ENCODE measurements at places on chromosomes 1 and 21. TPM values are rescaled to one million over a fixed set of nuclear protein-coding genes. Genes with fewer than 3 reads are reported as not detected.

The OLIG2 gene
- total RNA-seq: not detected

The LCA5L gene
- total RNA-seq: 0.17 TPM

The RPE65 gene
- total RNA-seq: not detected

The KRTCAP2 gene
- 77.8 TPM for total RNA-seq

GRCh38 chr1:154726443-154726842 lies 118.5 kb upstream of the ADAR start:
- H3K27me3 ChIP-seq: no peaks in the 10 kb centered on the region
- peaks cover 2% of the 10 kb centered on the region for H3K4me1 ChIP-seq
- H3K27ac ChIP-seq: no peak overlapping the region
- no peak overlapping the region for H3K4me3 ChIP-seq
- no peak for DNase-seq

DNA sequence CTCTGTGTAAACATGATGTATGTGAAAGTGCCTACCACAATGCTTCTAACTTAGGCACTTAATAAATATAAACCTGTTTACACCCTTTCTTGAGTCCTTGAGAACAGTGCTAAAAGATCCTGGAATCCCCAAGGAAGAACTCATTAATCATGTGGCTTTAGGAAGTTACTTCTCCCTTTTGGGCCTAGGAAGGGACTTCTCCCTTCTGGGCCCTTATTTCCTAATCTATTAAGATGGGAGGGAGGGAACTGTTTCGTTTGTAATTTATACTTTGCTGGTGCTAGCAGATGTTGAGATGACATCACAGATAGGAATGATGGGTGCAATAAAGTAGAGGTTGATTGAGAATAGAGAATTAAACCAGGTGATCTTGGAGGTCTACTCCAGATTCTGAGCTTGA lies 1.2 kb downstream of the BTF3L4 start:
- peaks cover 26% of the 10 kb centered on the region for H3K4me1 ChIP-seq
- H3K27ac ChIP-seq: peak overlapping the region; percentile 83
- no peaks in the 10 kb centered on the region for H3K27me3 ChIP-seq
